ENCODE measurements at places on chromosomes 7 and 10. TPM values are rescaled to one million over a fixed set of nuclear protein-coding genes. Genes with fewer than 3 reads are reported as not detected.

ZNF398 gene
- 12.6 TPM for total RNA-seq

DNA sequence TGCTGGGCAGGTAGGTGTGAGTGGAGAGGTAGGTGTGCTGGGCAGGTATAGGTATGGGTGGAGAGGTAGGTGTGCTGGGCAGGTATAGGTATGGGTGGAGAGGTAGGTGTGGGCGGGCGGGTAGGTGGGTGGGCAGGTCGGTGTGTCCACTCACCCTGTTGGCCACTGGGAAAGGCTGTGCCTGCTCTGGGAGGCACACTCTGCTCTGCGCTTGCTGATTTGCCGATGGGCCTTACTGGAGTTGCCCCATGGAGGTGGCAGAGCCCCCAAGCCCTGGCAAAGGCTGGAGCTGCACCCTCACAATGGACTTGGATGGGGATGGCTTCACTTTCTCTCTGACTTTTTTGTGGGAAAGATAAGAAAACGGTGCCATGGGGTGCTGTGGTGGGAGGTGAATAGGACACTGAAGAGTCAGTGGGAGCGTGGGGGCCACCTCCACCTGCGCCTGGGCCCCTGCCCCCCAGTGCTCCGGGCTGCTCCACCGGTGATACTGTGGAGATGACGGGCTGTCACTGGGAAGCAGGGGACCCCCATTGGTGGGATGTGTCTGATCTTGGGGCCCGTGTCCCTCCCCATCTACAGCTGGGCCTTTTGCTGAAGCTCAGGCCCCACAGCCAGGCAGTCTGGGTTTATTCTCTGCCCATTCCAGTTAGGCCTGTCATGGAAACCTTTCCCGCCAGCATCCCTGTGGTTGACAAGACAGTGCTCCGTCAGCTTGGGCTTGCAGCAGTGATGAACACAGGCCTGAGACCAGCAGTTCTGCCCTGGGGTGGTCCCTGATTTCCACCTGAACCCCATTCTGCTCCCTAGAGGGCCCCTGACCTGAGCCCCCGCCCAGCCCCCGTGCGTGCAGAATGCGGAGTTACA lies 75.0 kb downstream of the NKX6-2 start:
- no peak for DNase-seq

- DNase-seq = no peak
Observed at GRCh38 chr10:89134963-89135362, 72.2 kb downstream of the CH25H start.

GRCh38 chr7:78479348-78479747 lies 680.8 kb downstream of the PHTF2 start:
- no peak for DNase-seq

DNA sequence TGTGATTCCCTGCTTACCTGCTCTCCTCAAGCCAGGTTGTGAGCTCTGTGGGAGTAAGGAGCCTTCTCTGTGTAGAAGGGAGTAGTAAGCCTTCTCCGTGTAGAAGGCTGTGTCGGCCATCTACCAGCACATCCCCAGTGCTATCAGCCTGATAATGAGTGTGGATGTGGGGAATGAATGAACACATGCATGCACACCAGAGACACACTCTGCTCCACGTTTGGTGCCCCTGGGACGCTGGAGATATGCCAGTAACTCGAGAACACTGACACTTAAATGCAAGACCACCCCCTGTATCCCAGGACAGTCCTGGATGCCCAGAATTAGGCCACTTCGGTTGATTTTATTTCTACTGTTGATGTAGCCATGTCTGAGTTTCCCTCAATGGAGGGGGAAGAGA lies 21.1 kb upstream of the GPR26 start:
- no peak for DNase-seq
